ENCODE measurements at places on chromosomes 7 and 10. TPM values are rescaled to one million over a fixed set of nuclear protein-coding genes. Genes with fewer than 3 reads are reported as not detected.

CACNA2D1 gene
- polyA plus RNA-seq: 34.2 TPM

HOXA10 gene
- polyA plus RNA-seq: 2.8 TPM

RPEL1 gene
- polyA plus RNA-seq: not detected

MRLN gene
- not detected for polyA plus RNA-seq

MICALL2 gene
- 5.5 TPM for polyA plus RNA-seq

Measured in ovary (tissue), 10 donors.